Foreskin fibroblast (primary cell): ENCODE measurements at places on chromosomes 1 and 21.
A peak's percentile ranks its signal among the peaks of the same experiment; 100 is the strongest.

DNA sequence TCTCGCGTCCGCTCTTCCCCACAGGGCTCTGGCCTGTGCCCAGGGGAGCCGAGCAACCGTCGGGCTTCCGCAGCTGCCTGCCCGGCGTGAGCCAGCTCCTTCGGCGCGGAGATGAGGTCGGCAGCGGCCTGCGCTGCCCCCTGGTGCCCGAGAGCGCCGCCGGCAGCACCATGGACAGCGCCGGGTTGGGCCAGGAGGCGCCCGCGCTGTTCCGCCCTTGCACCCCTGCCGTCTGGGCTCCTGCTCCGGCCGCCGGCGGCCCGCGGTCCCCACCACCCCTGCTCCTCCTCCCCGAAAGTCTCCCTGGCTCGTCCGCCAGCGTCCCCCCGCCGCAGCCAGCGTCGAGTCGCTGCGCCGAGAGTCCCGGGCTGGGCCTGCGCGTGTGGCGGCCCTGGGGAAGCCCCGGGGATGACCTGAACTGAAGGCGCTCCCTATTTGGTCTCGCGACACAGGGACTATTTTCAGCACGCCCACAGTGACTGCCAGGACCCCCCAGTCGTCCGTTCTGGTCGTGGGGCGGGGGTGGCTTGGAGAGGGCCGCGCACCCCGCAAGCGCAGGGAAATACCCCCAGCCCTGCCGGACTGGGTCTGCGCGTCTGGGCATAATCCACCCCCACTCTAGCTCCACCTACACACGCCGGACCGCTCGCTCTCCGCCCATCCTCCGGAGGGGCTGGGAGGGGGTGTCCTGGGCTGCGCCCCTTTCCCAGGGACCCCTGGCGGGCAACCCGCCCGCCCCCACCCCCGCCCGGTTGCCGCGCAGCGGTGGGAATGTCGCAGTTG is 1.3 kb downstream of the HES3 start:
- DNase-seq = peak; percentile 77

- no peak for DNase-seq
Measured at GRCh38 chr1:41580021-41580420, 95.5 kb upstream of the EDN2 start.

DNA sequence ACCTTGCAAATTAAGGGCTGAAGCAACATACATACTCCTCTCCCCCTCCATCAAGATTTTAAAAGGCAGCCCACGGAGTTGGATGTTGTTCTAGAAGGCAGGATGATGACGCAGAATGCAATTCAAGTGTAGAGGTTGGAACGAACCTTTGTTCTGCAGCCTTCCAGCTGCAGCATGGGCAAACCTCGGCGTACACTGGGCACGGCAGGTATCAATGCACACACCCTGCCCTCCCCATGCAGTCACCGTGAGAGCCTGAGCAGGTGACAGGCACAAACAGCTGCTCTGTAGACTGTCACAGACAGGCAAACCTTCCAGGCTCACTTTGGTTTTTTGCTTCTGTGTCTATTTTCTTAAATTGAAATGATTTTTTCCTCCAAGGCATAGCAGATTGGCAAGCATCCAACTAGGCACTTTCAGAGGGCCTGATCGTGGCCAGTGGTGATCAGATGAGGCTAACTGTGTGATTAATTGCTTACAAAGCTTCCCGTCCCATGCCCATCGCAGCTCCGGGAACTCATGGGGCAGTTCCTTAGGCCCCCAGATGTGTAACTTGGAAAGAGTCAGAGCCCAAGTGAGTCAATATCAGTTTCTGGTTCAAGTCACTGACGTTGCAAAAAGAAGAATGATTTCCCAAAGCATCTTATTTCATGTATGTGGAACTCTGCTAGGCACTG is 82.3 kb downstream of the ITPKB start:
- DNase-seq = peak; percentile 95

- DNase-seq = no peak
Measured at GRCh38 chr1:35958558-35958957, 27.7 kb downstream of the AGO3 start.

- no peak for DNase-seq
Measured at GRCh38 chr1:180031664-180032063, 77.1 kb downstream of the CEP350 start.

GRCh38 chr1:44826375-44827196 is 16.5 kb downstream of the PTCH2 start:
- DNase-seq = peak; percentile 36

DNA sequence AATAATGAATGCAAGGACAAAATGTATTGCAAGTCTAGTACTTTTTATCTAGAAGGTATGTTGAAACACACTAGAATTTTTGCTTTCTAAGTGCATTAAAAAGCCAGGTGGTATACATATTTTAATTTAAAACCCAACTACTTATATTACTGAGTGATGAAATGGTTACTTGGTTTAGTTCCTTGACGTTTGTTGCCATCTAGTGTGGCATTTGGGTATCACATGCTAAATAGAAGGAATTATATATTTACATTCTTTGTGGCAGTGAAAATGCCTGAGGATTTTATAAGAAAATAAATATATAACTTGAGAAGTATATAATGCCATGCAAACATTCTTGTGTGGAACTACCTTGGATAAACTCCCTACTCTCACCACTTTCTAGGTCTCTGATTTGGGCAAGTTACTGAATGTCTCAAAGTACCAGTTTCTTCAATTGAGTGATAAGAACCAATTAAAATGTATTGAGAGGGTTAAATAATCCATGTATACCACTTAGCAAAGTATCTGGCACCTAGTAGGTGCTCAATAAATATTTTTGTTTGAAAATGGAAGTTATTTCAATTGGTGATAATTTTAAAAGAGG is 69.6 kb downstream of the SDCCAG8 start:
- peak; percentile 77 for DNase-seq

- DNase-seq = no peak
Measured at GRCh38 chr1:59999746-60000145, 73.2 kb upstream of the CYP2J2 start.

DNA sequence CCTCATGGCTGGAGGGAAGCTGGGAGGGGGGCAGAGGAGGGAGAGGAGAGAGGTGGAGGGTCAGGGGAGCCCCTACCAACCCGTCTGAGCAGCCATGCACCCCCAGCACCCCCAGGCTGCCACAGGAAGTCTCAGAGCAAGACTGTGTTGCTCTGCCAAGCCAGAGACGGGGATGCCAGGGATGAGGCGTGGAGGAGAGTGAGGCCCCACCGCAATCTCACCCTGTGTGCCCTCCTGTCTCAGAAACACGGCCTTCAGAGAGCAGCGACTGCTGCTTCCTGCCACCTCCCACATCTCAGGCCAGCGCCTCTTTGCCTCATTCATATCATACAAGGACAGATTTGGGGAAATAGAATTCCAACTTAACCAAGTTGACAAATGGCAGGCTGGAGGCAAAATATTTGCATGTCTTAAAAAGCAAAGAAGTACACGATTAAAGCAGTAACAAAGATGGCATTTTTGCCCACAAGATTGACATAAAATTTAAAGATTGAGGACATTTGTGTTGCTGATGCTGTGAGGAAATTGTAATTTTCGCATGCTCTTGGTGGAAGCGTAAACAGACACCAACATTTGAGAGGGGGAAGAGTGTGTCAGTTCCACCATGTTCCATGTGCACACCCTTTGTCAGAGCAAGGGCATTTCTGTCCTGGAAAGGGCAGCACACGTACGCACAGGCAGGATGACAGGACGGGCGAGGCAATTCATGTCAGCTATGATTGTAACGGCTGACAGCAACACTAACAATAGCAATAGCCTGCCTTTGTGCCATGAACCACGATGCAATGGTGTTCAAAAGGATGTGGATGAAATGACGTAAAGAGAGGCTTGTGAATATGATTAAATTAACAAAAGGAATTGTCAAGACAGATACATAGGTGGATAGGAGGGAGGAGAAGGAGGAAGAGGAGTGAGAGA is 59.0 kb upstream of the BACE2 start:
- DNase-seq = no peak

GRCh38 chr1:208604295-208604694 is 360.1 kb upstream of the PLXNA2 start:
- DNase-seq = peak; percentile 12

DNA sequence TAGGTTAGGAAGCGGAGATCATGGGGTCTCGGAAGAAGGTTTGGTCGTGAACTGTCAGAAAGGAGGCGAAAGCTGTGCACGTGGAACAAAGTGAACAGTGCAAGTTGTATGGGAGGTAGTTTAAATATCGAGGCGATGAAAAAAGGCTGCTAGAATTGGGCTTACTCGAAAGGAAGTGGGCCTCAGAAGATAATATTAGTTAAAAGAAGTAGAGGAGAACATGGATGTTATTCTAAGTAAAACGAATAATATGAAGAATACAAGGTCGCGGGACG is 571 bp downstream of the WDR3 start:
- no peak for DNase-seq

- no peak for DNase-seq
Measured at GRCh38 chr1:35881850-35882273, 1.1 kb upstream of the AGO1 start.

GRCh38 chr1:183301239-183301638 is 115.2 kb downstream of the LAMC2 start:
- no peak for DNase-seq

DNA sequence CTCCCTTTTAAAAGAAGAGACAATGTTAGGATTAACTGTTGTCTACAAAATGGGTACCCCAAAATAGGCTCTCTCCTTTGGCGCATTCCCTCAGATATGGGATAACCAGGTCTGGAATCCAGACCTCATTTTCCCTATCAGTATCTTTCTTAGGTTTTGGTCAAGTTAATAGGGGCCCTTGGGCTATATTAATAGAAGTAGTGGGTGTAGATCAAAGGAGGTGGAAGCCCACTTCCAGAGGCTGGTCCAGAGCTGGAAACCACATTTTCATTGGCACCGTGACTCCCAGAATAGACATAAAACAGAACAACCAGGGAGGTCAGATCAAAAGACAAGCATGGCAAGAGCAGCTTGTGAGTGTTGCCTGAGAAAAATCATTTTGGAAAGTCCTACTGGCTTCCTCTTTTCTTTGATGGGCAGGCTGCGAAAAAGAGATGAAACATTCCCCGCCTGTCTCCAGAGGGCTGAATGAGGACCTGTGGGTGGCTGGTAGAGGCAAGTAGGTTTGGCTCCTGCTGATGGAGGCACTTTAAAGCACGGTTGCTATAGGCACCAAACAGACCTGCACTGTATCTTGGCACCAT is 25.8 kb upstream of the KIF21B start:
- no peak for DNase-seq

- DNase-seq = no peak
Measured at GRCh38 chr1:24657781-24658180, 14.7 kb downstream of the SRRM1 start.

- no peak for DNase-seq
Measured at GRCh38 chr21:35664683-35665082, 395.6 kb downstream of the SETD4 start.

DNA sequence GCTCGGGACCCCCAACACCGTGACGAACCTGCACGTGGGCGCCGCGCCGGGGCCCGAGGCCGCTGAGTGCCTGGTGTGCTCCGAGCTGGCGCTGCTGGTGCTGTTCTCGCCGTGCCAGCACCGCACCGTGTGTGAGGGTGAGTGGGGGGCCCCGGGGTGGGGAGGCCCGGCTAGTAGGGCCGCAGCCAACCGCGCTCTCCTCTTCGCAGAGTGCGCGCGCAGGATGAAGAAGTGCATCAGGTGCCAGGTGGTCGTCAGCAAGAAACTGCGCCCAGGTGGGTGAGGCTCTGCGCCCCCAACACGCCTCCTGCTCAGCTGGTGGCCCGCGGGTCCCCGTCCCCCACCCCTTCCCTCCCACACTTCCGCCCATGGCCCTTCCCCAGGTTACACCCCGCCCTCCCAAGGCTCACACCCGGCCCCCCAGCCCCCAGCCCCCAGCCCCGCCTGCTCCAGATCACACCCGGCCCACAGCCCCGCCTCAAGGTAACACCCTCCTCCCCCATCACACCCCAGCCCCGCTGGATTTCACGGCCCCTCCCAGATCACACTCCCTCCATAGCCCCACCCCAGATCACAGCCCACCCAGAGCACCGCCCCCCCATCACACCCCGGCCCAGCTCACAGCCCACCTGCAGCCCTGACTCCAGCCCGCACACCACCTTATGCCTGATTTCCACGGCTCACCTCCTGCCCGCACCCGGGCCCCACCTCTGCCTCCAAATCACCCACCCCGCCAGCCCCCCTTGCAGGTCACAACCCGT is 2.4 kb upstream of the MMP23B start:
- no peak for DNase-seq

- no peak for DNase-seq
Measured at GRCh38 chr1:30241681-30242080, 481.7 kb downstream of the MATN1 start.

- DNase-seq = no peak
Measured at GRCh38 chr21:17576080-17576835, 36.4 kb downstream of the BTG3 start.

DNA sequence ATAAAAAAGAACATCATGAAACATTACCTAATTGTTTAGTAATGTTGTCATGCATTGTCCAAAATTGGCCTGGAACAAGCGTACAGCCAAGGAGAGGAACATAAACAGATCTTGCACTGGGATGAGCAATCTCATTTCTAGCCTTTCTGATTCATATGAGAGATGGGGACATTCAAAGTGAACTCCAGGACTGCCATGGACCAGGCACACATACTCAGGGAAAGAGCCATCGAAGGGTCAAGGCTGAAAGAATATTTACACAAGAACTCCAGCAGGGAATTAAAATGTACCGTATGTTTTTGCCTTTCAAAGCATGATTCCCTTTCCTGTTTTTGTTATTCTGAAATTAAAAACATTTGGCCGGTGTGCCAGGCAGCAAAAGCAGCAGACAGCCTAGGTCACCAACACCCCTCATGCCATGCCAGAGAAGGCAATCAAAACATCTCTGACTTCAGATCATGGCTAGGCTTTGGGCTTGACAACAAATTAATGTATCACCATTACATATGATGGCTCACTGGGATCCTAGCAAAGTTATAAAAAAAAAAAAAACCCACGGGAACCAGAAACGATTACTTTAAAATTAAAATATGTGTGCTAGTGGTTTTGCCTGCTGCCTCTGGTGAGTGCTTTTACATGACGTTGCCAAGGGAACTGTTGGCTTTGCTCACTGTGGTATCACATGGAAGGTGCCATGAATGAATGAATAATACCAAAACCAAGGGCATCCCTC is 159.8 kb downstream of the TGFBR3 start:
- peak; percentile 95 for DNase-seq

DNA sequence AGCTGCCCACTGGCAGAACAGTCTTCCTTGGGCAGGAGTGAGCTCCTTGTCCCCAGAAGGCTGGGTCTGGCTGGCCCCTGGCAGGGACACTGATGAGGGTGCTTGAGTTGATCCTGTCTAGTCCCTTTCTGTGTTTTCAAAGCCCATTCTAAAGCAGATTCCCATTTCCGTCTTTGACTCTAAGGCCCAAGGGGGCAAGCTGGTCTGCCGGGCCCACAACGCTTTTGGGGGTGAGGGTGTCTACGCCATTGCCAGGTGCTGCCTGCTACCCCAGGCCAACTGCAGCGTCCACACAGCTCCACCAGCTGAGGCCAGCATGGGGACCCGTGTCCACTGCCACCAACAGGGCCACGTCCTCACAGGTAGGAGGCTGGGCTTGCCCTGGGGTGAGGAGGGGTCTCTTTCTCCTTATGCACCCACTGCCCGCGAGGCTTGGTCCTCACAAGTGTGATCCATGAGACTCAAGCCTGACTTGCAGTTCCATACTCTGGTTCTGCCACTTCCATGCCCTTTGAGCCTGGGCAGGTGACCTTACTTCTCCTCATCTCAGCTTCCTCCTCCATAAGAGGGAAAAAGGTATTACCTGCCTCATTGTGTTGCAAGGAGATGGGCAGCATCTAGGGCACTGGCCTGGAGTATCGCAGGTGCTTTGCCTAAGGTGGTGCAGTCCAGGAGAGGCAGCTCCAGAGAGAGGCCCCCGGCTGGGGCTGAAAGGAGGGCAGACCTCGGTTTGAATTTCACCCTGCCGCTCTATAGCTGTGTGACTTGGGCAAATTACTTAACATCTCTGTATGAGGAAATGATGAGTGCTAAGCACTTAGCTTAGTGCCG is 20.2 kb downstream of the PCSK9 start:
- no peak for DNase-seq

GRCh38 chr1:198978523-198978922 is 339.7 kb downstream of the PTPRC start:
- DNase-seq = no peak
